Fibroblast of the aortic adventitia (primary cell): ENCODE measurements at places on chromosomes 7 and 10. TPM values are rescaled to one million over a fixed set of nuclear protein-coding genes. Genes with fewer than 3 reads are reported as not detected.

The ZNF488 gene
- 0.18 and 0.41 TPM in 2 replicates for total RNA-seq

The HOXA13 gene
- not detected in 2 replicates for total RNA-seq

The HECW1 gene
- total RNA-seq = 0.82 and 3.6 TPM in 2 replicates

The DRGX gene
- total RNA-seq = not detected in 2 replicates

The CLIP2 gene
- 31.9 and 89.9 TPM in 2 replicates for total RNA-seq
